ENCODE measurements at places on chromosomes 7 and 10.

DNA sequence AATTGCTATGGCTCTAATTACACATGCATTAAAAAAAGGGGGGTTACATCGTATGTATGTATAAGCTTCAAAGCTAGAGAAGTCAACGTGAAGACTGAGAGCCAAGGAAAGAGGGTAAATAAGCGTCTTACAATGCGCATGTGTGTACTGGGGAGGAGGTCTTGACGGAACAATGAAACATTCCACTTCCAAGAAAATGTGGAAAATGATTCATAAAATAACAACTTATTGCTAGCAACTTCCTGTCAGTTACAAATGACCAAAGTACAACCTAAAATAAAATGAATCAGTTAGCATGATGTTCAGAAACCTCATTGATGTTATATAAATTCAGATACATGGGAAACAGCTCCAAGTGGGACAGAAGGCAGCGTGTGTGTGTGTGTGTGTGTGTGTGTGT lies 104.1 kb upstream of the RHEB start:
- DNase-seq: no peak

GRCh38 chr10:127552446-127552845 lies 3.3 kb downstream of the NPS start:
- no peak for DNase-seq

DNA sequence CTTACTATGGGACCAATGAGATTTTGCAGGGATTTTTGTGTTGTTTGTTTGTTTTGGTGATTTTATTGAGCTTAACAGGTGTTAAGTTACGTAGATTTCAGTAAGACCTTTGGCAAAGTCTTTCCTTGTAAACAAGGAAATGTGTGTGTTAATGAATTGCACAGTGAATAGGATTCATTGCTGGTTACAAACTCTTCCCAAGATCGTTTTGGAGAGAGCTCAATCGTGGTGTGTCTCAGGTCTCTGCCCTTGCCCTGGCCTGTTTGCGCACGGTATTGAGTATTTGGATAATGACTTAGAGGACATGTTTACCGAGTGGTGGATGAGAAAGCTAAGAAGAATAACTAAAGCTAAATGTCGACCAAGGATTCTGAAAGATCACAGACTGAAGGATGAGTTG lies 41.9 kb downstream of the PRPF18 start:
- no peak for DNase-seq

- peak; percentile 84 for DNase-seq
These were observed 1.2 kb downstream of the CCDC6 start for GRCh38 chr10:59905066-59905730.

Measured in activated CD4-positive, alpha-beta T cell treated with anti-CD3 and anti-CD28 coated beads, Interleukin-2, Interleukin-6, amounts not matched to agents 100 ng/mL and 50 ng/mL, durations not matched to agents 16 hours and 8 hours (primary cell).